ENCODE measurements at places on chromosomes 7 and 10.

GRCh38 chr7:1848911-1849311 is 178.8 kb downstream of the ELFN1 start:
- no peak for DNase-seq

- no peak for DNase-seq
Observed at GRCh38 chr10:75363431-75363830, 38.1 kb downstream of the ZNF503 start.

GRCh38 chr10:50437248-50437647 is 185.9 kb upstream of the ASAH2 start:
- DNase-seq: no peak

DNA sequence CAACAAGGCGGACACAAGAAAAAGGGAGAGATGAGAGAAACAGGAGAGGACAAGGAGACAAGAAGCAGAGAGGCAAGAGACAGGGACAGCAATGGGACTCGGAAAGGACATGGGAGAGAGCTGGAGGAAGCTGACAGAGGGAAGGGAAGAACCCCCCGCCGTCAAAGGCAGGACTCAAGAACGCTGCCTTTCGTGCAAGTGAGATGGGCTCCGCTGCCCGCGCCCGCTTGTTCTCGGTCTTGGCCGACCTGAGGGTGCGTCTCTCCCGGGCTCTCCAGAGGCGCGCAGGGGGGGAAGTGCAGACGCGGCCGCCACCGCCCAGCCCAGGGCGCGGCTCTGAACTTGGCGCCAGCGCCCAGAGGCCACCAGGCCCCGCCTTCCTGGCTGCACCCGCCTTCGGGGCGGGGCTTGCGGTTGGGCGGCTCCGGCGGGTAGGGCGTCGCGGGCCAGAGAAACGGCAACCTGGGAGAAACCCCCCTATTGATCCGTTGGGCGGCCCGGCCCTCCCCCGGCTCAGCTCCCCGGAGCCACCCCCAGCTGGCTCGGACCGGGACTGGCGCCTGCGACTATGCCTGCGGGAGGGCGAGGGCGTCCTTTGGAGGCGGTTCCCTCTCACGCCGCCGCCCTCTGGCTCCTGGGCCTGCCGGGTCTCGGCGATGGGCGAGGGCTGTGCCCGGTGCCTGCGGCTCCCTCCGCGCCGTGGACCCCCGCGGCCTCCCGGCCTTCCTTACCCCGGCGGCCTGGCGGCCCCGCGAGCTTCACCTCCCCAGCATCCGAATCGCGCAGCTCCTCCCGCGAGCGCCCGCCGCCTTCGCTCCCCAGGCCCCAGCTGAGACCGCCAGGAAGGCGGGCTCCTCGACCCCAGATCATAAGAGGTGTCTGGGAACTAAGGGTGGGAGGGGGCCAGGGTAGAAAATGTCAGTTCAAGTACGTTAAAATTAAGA is 2.2 kb upstream of the ANTXRL start:
- DNase-seq: no peak

GRCh38 chr10:104450954-104451353 is 97.3 kb downstream of the CFAP58 start:
- no peak for DNase-seq

DNA sequence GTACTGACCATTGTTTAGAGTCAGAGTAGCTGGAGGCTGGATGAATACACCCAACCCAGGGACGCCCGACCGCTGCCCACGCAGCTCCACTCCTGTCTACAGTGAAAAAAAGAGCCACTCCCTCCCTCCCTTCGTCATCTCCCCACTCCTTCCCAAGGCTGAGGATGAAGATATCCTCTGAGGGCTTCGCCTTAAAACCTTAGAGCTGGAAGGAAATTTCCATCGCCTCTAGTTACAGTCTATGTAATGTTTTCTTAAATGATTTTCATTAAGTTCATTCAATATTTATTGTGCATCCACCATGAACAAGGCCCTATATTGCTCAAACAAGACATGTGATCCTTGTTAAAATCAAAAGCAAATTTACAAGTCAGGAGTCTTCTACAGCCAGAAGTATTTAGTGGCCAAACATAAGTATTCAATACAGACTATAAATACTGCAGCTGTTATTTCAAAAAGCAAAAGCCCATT is 11.3 kb upstream of the SLIT1 start:
- no peak for DNase-seq

GRCh38 chr10:79263939-79264338 is 83.3 kb upstream of the PPIF start:
- DNase-seq: no peak

DNA sequence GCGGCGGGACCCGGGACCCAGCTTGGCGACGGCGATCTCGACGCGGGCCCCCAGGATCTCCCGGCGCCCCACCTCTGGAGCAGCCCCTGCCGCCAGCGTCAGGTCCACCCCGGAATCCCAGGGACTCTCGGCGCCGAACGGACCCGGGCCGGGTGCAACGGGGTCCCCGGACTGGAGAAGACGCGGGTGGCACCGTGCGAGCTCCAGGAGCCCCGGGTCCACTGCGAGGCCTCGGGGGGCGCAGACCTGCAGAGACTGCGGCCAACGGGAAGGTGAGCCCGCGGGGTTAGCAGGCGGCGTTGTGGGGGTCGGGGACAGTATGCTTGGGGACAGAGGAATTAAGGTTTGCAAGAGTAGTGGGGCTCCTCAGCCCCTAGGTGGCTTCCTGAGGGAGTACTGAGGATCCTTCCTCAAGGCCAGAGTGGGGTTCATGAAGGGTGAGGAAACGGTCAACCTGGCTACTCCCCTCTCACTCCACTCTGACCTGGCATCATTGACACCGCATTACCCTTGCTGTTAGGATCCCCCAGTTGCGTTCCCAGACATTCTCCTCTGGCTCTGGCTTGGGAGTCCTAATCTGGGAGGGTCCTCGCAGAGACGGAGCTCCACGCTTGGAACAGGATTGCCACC is 353 bp downstream of the EPHB6 start:
- no peak for DNase-seq

- no peak for DNase-seq
Observed at GRCh38 chr7:64775289-64775688, 18.9 kb upstream of the ZNF138 start.

GRCh38 chr10:119667562-119668328 is 16.6 kb downstream of the BAG3 start:
- no peak for DNase-seq

GRCh38 chr10:44998146-44998631 is 2.5 kb upstream of the ZNF22 start:
- no peak for DNase-seq

- DNase-seq: no peak
Observed at GRCh38 chr10:33370434-33370930, 36.0 kb upstream of the NRP1 start.

GRCh38 chr10:36026656-36027390 is 384.7 kb upstream of the FZD8 start:
- no peak for DNase-seq

DNA sequence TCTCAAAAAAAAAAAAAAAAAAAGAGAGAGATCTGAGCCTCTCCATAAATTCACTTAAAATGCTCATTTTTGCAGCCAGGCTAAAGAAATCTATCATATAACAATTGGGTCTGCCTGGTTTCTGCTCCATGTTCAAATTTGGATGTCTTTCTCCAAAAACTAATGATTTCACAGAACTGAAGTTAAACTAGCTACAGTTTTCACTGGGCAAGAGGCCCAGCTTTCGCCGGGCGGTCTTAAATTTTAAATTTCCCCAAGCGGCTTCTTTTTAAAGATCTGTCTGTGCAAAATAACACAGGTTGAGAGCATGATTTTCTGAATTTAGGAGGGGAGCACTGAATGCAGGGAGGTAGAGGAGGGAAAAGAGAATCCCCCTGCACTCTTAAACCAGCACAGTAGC is 603.4 kb downstream of the KCNMA1 start:
- no peak for DNase-seq

GRCh38 chr7:157966490-157966889 is 621.1 kb downstream of the PTPRN2 start:
- no peak for DNase-seq

GRCh38 chr7:122305475-122306319 is 1.1 kb upstream of the FEZF1 start:
- no peak for DNase-seq

DNA sequence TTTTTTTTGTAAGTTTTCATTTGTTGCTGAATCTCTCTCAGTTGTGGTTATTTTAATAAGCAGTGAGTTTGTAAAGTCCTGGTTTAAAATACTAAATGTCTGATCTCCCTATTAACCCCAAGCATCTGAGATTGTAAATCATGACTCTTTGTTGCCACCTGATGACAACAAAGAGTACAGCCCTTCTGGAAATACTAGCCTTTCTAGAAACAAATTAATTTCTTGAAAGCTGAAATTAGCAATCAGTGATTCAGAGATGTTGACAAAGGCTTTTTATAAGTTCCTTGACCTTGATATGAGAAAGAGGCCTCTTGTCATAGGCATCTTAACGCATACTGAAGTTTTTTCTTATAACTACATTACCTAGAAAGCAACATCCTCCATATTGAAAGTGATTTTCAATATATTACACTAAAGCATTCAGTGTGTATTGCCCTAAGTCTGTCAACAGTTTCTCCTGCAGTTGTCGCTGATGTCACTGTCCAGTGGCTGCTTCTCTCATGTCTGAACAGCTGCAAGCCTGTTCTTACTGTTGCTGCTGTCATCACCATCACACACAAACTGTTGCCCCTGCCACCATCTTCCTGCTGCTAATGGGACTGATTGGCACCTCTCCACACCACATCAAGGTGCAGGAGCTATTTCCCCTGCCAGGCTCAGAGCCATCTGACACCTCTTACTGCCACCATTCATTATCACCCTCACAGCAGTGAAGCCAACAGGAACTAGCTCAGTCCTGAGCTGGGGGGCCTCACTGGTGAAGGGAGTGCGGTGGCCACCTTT is 95.1 kb upstream of the LRGUK start:
- DNase-seq: no peak

DNA sequence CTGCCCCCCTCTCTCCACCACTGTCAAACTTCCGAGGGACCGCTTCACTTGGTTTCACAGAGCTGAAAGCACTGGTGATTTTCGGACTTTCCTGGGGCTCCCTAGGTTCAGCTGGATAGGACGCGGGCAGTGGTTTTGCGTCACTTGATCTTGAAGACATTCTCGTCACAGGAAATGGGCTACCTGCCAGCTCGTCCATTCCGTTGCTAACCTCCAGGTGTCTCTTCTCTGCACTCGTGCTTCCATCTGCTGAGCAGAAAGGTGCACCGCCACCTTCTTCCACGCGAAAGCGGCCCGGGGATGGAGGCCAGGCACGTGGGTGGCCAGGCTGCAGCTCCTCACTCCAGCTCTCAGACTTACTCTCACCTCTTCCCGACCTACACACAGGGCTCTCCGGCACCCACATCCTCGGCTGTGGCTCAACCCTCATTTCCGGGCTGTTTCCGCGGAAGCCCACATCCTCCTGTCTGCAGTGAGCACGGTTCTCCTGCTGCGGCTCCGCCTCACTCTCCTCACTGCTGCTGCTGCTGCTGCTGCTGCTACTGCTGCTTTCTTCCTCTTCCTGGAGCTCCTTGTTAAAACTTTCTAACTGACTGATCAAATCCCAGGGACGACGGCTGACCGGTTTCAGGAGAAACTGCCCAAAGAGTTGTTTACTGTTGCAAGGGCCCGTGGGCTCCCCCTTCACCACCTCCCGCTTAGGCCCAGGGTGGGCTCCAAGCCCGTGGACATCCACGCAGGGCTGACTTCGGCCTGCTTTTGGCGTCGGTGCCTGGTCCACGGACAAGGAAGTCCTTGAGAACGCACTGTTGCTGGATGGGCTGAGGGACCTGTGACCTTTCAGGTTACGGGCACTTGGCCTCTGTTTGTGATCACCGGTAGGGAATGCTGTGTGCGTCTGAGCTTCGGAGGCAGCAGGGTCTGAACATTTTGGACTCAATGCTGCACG is 32.1 kb downstream of the JCAD start:
- peak; percentile 82 for DNase-seq

DNA sequence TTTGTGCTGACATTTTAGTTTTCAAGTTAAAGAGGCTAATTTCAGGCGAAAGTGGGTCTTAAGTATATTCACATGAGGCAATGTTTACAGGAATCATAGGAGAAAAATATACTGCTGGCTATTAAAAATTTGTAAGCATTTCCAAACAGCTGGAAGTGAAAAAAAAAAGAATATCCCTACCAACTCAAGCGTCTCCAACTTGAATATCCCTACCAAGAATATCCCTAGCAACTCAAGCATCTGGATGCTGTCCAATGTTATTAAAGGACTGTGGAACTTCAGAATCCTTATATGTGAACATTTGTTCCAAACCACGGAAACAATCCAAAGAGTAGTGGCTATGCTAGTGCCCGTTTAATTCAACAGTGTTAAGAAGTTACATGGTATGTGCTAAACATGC is 1303.0 kb downstream of the GATA3 start:
- no peak for DNase-seq

DNA sequence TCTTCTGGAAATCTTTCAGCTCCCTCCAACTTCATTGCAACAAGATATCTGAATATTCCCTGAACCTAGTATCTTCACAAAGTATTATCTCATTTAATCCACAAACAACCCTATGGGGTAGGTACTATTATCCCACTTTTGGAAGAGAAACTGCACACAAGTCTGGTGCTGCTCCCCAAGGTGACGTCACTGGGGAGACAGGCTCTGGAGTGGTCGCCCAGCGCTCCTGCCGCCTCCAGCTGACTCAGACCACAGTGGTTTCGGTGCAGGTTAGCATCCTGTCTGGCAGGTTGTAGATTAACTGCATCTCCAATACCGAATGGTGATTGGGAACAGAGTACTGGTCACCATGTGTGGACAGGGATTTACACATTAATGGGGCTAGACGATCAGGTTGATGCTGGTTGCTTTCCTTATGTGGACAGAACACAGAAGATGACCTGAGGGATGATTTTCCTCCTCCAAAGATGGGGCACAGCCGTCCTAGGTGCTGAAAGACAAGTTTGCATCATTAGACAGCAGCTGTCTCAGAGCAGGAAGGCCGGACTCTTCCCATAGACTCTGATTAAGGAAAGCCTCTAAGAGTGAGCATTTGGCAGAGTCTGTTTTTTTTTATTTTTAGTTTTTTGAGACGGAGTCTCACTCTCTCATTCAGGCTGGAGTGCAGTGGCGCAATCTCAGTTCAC is 128.6 kb downstream of the TRRAP start:
- DNase-seq: no peak

- no peak for DNase-seq
Observed at GRCh38 chr10:129657297-129658017, 190.4 kb downstream of the MGMT start.

GRCh38 chr10:130869179-130869841 is 442.2 kb downstream of the TCERG1L start:
- DNase-seq: no peak

- DNase-seq: no peak
Observed at GRCh38 chr7:15554081-15554480, 7.7 kb downstream of the AGMO start.

- no peak for DNase-seq
Observed at GRCh38 chr10:11035301-11035991, 17.8 kb downstream of the CELF2 start.

DNA sequence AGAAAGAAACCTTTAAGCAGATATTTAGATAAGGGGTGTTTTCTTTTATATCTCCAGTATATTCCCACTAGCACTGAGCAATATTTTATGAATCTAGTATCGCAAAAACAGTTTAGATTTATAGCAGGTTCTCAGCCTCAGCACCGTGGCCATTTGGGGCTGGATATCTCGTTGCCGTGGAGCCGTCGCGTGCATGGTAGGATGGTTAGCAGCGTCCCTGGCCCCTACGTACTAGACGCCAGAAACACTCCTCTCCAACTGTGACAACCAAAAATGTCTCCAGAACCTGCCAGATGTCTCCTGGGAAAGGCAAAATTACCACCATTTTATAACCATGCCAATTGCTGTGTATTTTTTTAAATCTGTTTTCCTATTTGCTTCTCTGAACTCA is 172.9 kb downstream of the CACNB2 start:
- no peak for DNase-seq

Measured in stimulated activated CD8-positive, alpha-beta memory T cell treated with anti-CD3 and anti-CD28 coated beads, Interleukin-7, amount 100 ng/mL, for 4 hours (primary cell).